ENCODE measurements at places on chromosomes 6 and 20. TPM values are rescaled to one million over a fixed set of nuclear protein-coding genes. Genes with fewer than 3 reads are reported as not detected.

Gene TNNC2
- total RNA-seq, result 0.81 TPM

Gene ZC2HC1B
- not detected for total RNA-seq

Gene DEFB126
- not detected for total RNA-seq

Gene SLC17A2
- total RNA-seq, result not detected

GRCh38 chr6:76861403-76861802 lies 601.9 kb downstream of the HTR1B start:
- no peak for DNase-seq

GRCh38 chr20:47417245-47418068 lies 61.0 kb upstream of the ZMYND8 start:
- DNase-seq, result no peak

GRCh38 chr6:143050509-143050908 lies 10.2 kb upstream of the AIG1 start:
- DNase-seq, result no peak

GRCh38 chr6:30741063-30741779 lies 1.3 kb downstream of the FLOT1 start:
- DNase-seq, result no peak

DNA sequence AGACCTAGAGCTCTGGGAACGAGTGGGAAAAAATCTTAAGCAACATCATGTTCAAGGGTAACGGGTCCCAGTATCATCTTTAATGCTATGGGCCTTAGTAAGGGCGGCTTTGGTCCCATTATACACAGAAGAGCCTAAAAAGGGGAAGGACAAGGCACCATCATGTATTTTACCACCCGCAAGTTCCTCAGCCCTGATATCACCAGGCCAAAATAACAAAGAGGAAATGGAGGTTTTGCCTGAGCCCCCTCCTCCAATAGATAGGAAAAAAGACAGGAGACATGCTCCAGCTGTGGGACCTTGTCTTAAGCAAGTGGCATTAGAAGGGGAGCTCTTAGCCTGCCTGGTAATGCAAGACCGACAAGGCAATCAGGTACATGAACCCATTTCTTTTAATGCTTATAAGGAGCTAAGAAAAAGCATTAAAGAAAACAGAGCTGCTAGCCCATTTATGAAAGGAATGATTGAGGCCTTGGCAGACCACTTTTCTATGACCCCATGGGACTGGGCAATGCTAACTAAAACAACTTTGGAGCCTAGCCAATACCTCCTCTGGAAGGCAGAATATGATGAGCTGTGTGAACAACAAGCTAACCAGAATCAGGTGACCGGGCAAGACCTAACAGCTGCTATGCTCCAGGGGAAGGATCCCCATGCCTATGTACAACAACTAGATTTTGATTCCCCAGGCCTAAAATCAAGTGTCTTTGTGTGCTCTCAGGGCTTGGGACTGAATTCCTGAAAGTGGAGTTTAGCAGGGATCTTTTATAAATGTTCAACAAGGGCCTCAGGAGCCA lies 23.2 kb downstream of the HLA-DPA1 start:
- no peak for DNase-seq

DNA sequence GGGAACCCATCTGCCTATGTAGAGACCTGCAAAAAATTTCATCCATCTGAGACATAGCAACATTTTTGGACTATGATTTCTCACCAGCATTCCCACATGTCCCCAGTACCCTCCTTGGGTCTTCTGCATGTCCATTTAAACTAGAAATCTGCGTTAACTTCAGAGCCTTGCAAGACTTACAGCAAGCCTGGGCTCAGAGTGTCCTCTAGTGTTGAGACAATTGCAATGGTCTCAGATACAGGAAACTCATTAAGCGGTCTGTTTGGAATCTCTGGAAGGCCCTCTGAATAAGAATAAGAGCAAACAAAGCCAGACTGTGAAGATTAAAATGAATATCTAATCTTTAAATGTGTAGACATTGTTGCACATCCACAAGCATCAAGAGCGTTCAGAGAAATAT lies 20.5 kb upstream of the PI3 start:
- no peak for DNase-seq

DNA sequence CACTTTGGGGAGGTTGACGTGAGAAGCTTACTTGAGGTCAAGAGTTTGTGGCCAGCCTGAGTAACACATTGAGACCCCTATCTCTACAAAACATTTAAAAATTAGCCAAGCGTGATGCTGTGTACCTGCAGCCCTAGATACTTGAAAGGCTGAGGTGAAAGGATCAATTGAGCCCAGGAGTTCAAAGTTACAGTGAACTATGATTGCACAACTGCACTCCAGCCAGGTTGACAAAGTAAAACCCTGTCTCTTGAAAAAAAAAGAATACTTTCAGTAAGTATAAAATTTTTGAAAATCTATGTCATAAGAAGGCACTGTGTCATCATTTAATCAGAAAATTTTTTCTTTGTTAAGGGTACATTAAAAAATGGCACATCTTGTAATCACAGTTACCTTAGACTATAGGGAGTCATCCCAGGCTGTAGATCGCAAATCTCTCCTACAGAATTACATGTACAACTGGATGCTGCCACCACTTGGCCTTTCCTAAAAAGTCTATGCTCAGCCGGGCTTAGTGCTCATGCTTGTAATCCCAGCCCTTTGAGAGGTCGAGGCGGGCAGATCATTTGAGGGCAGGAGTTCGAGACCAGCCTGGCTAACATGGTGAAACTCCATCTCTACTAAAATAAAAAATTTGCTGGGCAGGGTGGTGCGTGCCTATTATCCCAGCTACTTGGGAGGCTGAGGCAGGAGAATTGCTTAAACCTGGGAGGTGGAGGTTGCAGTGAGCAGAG lies 17.0 kb upstream of the MRS2 start:
- peak; percentile 20 for DNase-seq

All from mucosa of gallbladder (tissue), 1 donor.